GM06990 (cell line): ENCODE measurements at places on chromosomes 12 and 14.

DNA sequence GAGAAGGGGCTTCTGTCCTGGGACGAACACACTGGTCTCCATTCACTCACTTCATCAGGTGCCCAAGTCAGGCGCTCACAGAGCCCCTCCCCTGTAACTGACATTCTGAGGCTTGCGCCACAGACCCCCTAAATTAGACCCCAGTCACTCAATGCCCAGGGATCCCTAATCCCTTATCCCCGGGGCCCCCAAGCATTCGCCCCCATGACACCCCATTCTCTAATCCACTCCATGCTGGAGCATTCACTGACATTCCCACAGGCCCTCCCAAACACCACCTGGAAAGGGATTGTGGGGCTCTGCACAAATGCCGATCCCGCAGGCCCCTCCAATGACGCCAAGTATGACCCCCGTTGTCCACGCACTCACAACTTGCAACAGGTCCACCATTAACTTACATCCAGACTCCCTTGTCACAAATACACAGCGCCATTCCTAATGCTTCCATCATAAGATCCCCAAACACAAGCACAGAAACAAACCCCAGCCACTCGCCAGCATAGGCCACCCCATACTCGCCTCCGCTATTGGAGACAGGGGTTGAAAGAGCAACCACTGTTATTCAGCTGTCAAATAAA, 1.5 kb downstream of the ZNF605 start:
- no peak for DNase-seq

DNA sequence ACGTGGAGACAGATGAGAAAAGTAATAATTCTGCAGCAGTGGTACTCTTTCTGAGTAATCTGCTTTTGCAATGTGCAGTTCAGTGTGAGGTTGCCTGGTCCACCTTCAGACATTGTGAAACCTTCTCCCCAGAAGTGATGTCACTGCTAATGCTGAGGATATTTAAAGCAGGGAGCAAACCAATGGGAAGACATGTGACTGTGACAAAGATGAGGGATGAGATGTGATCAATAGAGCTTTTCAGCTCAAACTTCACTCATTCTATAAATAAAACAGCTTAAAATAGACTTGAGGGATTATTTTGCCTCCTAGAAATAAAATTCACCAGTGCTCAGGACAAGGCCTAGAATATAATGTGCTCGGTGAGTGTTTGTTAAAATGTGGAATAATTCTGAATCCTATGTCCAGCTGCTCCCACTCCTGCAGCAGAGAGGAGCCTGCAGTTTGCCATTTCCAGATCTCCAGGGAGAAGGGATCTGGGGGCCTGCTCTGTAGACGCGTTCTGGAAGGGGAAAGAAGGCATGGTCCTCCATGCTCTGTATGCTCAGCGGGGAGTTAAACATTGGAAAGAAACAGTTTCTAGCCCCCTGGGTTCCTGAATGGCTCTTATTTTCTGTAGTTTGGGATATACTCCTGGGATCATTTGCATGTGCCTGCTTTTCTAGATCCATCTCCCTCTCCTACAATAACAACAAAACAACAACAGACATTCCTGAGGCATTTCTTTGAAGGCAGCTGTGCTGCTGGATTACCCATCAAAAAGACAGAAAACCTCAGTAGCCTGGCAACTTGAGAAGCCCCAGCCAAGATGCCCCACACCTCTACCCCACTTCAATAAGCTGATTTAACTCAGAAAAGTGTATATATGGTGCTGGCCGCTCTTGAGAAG, 8.9 kb downstream of the SLC7A8 start:
- no peak for DNase-seq

- no peak for DNase-seq
These were observed 48.4 kb downstream of the ETV6 start for GRCh38 chr12:11697670-11698387.

DNA sequence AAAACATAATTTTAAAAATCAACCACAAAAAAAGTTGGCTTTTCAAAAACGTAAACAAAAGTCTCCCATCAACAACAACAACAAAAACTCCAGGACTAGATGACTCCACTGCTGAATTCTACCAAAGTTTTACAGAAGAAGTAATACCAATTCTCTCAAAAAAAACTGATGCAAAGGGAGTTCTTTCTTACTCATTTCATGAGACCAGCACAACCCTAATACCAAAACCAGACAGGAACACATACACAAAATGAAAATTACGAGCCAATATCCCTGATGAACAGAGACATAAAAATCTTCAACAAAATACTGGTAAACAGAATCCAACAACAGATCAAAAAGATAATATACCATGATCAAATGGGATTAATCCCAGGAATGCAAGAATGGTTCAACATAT, 147.3 kb downstream of the BTG1 start:
- DNase-seq = no peak

- DNase-seq = no peak
These were observed 327.6 kb upstream of the CLEC14A start for GRCh38 chr14:38583471-38583870.

DNA sequence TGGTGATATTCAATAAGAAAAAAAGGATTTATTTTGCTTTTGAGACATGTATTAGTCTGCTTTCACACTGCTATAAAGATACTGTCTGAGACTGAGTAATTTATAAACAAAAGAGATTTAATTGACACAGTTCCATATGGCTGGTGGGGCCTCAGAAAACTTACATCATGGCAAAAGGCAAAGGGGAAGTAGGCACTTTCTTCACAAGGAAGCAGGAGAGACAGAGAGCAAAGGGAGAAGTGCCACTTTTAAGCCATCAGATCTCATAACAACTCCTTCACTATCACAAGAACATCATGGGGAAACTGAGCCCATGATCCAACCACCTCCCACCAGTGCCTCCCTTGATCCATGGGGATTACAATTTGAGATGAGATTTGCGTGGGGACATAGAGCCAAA, 43.9 kb downstream of the BHLHE41 start:
- no peak for DNase-seq

- no peak for DNase-seq
These were observed 10.5 kb downstream of the ARG2 start for GRCh38 chr14:67630186-67630585.

DNA sequence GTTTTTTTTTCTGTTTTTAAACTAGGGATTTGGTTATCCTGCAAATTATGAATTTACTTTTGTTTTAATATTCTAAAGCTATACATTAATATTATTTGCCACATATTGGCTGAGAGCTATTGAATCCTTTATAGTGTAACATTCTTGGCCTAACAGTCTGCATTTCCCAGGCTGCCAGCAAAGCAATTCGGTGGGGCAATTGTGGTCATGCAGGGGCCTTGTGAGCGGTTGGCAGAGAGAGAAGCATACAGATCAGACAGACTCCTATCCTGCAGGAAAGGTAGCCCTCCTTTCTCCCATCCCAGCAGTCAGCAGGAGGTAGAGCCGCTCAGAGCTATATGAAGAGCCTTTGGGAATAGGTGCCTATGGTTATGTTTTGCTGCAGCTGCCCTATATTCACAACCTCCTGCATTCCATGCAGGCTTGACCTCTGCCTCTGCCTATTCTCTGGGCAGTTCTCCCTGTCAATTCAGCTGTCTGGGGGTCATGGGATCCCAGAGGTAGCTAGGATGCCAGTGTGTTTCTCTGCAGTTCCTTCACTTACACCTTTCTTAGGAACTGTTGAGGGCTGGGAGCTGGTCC, 144.7 kb downstream of the GPHN start:
- no peak for DNase-seq

DNA sequence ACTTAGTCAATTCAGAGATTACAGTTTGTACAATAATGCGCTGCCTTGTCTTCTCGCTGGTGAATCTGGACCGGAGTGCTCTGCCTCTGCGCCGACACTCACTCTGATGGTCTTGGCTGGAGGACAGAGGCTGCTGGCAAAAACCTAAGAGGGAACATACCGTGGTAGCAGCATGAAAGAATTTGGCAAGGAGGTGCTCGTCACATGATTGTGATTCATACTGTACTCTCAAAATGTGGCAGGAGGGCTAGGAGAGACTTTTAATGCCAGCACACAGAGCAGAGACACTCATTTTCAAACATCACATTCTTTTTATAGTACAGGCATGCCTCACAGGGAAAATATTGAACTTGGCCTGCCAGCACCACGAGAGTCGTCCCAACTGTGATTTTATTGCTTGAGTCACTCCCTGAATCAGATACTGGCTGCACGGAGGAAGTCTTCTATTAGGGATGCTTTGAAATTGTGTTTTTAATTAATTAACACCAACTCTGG, 67.8 kb downstream of the HMGA2 start:
- DNase-seq = no peak

DNA sequence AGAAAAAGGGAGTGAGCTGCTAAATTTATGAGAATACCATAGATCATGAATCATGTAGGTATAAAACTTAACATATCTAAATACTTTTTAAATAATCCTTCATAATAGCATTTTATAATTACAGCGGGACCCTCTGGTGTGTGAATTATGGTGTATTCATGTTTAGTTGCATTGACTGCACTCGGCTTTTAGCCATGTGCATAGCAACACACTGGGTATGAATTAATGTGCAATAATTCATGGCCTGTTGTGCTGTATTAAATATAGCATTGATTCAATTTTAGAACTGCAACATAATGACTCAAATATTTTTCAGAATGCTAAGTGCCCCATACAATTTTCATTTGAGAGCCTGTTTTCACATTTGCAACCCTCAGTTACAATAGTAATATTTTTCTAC, 249.6 kb upstream of the G2E3 start:
- DNase-seq = no peak

GRCh38 chr12:40105265-40105514, 691 bp downstream of the SLC2A13 start:
- no peak for DNase-seq
